Liver (tissue), 10 donors: ENCODE measurements at places on chromosomes 5 and 9. TPM values are rescaled to one million over a fixed set of nuclear protein-coding genes. Genes with fewer than 3 reads are reported as not detected.

The GFI1B gene
- 0.05 TPM for polyA plus RNA-seq

The PKD2L2 gene
- not detected for polyA plus RNA-seq

The PCDHA8 gene
- polyA plus RNA-seq, result not detected

- DNase-seq, result no peak
Observed at GRCh38 chr9:115601434-115601833, 483.5 kb upstream of the TNC start.

- DNase-seq, result no peak
Observed at GRCh38 chr5:141155540-141156374, 5.9 kb downstream of the PCDHB6 start.

DNA sequence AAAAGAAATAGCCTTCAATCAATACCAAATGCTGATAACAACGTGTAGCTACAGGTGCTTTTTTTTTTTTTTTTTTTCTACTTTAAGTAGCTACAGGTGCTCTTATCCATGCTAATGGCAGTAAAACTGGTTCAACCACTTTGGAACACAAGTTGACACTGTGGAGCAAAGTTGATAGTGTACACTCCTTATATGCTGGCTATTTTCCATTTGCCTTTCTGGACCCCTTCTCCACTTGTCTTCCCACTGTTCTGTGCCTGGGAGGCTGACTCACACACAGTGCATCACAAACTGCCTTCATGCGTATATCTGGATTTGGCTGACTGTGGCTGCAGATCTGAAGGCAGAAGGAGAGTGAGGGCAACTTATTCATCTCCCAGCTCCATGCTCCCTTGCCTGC lies 247.9 kb downstream of the MSX2 start:
- no peak for DNase-seq

DNA sequence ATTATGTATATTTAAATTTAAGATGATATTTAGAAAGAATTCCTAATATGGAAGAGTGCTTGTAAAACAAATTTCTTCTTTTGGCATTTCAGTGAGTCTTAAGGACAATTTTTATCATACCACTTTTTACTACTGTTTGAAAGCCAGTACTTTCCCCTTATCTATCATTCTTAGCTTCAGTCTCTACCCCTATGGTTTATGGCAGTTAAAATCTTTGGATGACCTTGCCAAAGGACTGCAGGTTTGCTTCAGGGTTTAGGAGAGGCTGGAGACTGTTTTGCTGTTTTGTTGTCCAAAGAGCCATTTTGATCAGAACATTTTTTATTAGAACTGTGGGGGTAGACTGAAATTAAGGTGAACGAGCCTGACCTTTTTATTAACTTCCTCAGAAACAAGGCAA lies 30.8 kb downstream of the SLC38A9 start:
- DNase-seq, result no peak

DNA sequence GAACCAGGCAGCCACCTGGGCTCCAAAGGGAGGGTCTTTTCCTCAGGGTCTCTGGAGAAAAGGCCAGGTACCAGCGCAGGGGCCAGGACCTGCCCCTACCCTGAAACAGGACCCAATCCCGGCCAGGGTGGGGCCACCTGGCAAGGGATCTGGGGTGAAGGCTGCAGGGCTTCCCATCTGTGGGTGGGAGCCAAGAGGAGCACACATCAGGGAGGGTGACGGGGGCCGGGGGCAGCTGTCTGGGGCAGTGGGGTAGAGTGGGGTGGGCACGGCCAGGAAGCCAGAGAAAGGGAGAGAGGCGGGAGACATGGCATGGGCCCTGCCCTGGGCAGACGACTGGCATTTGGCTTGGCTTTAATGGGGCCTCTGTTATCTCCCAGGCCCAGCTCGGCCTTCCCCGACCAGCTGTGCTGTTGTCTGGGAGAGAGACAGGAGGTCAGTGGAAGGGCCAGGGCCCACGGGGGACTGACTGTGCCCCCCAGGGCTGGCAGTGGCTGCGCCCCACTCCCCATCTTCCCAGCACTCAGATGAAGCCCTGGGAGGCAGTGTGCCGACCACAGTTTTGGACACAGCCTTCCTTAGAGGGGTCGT lies 57.2 kb upstream of the RNF130 start:
- no peak for DNase-seq

DNA sequence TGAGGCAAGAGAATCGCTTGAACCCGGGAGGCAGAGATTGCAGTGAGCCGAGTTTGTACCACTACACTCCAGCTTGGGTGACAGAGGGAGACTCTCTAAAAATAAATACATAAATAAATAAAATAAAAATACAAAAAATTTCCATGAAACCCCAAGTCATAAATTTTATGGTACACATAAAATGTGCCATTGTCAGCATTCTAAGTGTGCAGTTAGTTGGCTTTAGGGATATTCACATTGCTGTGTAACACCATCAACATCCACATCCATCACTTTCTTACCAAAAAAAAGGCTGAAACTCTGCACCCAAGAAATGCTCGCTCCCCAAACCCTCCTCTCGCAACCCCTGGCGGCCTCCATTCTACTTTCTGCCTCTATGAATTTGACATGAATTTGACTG lies 135.2 kb downstream of the GAPVD1 start:
- DNase-seq, result no peak

- no peak for DNase-seq
Observed at GRCh38 chr5:42228279-42228678, 195.0 kb upstream of the GHR start.
